ENCODE measurements at places on chromosomes 1 and 21. TPM values are rescaled to one million over a fixed set of nuclear protein-coding genes. Genes with fewer than 3 reads are reported as not detected.

The GJA8 gene
- total RNA-seq, result not detected

- H3K36me3 ChIP-seq, result peaks cover 76% of the 10 kb centered on the region
- DNase-seq, result no peak
- no peak overlapping the region for H3K27ac ChIP-seq
- H3K27me3 ChIP-seq, result no peaks in the 10 kb centered on the region
- H3K4me3 ChIP-seq, result no peak overlapping the region
- peaks cover 23% of the 10 kb centered on the region for H3K4me1 ChIP-seq
Observed at GRCh38 chr1:117096951-117097408, 24.6 kb downstream of the TRIM45 start.

The SLC9C2 gene
- total RNA-seq, result not detected

The KRTAP19-8 gene
- total RNA-seq, result not detected

DNA sequence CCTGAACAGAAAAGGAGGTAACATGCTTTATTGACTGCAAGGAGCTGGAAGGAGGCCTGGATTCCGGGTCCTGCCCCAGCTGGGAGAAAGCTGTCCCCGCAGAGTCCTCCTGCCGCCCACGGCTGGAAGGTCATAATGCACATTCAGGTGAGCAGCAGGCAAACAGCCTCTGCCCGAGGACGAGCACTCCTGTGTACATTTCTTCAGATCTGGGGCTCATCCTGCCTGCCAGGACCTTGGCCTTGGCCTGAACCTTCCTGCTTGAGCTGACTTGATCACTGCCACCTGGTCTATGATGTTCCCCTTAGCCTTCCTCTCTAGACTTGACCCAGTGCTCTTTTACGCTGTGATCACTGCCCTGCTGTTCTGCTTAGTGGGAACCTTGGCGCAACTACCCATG is 17.9 kb upstream of the ZNF436 start:
- no peak overlapping the region for H3K27ac ChIP-seq
- H3K4me1 ChIP-seq, result no peaks in the 10 kb centered on the region
- no peak for DNase-seq
- no peaks in the 10 kb centered on the region for H3K36me3 ChIP-seq
- H3K4me3 ChIP-seq, result no peak overlapping the region

- H3K27me3 ChIP-seq, result peaks cover 24% of the 10 kb centered on the region
- no peak overlapping the region for H3K27ac ChIP-seq
- no peaks in the 10 kb centered on the region for H3K36me3 ChIP-seq
- H3K4me1 ChIP-seq, result peaks cover 3% of the 10 kb centered on the region
Observed at GRCh38 chr1:47207803-47208373, 18.1 kb upstream of the PDZK1IP1 start.

GRCh38 chr1:152806576-152806975 is at the start of gene LCE1C:
Gene LCE1C, minus strand, starts transcription at chr1:152806651. Its CDS starts 1,173 bp downstream, at chr1:152805478.
- no peak for DNase-seq
- H3K4me1 ChIP-seq, result no peaks in the 10 kb centered on the region
- H3K27me3 ChIP-seq, result peaks cover 7% of the 10 kb centered on the region
- H3K27ac ChIP-seq, result no peak within 1 kb of the TSS

DNA sequence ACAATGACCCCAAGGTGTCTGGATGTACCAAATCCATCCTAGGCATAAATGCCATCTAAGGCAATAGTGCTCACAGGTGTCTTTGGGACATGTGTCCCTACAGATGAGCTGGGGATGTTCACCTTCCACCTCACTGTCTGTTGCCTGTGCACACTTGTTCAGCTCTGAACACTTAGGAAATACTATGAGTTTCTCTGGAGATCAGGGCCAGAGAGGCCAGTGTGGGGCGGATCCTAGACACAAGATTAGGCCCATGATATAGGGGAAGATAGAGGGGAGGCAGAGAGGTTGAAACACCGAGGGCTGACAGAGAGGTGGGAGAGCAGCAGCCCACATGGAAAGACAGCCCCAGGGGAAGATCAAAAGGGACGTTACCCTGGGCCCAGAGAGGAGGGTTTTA is 25.6 kb downstream of the C1orf116 start:
- no peak for DNase-seq
- no peaks in the 10 kb centered on the region for H3K36me3 ChIP-seq
- no peaks in the 10 kb centered on the region for H3K4me1 ChIP-seq
- H3K4me3 ChIP-seq, result no peak overlapping the region

All from activated CD4-positive, alpha-beta T cell treated with anti-CD3 and anti-CD28 coated beads, Interleukin-2, amount 10 ng/mL, durations not matched to agents 7 days and 5 days (primary cell).